Brain microvascular endothelial cell (primary cell): ENCODE measurements at places on chromosomes 4 and X.

DNA sequence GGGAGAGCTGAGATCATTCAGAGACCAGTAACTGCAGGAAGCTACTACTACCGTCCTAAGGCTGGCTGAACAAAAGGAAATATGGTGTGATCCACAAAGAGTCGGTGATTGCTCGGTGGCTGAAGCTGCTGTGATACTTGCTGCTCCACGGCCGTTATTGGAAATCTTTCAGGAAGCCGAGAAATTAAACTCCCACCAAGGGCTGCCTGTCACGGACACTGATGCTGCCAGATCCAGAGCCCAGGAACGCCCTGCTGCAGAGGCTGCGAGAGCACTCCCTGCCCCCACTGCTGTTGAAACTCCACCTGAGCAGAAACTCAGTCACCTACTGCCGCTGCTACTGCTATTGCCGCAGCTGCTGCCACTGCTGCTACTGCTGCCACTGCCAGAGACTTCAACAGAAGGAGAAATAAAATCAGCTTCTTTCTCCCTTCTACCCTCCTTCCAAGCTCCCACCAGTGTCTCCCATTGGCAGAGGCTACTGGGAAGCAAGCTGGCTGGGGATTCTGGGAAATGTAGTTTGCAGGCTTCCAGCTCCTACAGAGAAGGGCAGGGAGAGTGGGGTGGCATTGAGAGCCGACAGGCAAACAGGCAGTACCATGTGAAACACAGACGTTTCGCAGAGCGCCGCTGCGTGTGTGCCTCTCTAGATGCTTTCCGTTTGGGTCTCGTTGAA is 126.0 kb upstream of the ENPP6 start:
- DNase-seq: peak; percentile 75

GRCh38 chr4:184265546-184266351 is 48.1 kb upstream of the ENPP6 start:
- DNase-seq: peak; percentile 68

GRCh38 chr4:120517966-120518365 is 404.6 kb downstream of the PRDM5 start:
- DNase-seq: peak; percentile 76

- no peak for DNase-seq
These were observed 72.8 kb downstream of the SMIM20 start for GRCh38 chr4:25986807-25987206.

DNA sequence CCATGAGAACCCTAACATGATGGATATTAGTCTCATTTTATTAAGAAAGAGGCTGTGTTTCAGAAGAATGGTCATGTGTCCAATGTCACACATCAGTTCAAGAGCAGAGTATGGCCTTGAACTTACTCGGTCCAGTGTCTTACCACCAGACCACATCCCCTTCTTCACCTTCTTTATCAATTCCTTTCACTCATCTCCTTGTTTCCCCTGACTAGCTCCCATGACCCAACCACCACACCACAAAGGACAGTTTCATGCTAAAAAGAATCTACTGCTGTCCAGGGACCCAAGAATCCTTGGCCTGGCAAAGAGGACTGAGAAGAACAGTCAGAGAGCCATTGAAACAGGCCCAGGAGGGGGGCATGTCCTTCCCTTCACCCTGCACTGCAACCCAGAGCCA is 33.6 kb upstream of the MSN start:
- DNase-seq: no peak

DNA sequence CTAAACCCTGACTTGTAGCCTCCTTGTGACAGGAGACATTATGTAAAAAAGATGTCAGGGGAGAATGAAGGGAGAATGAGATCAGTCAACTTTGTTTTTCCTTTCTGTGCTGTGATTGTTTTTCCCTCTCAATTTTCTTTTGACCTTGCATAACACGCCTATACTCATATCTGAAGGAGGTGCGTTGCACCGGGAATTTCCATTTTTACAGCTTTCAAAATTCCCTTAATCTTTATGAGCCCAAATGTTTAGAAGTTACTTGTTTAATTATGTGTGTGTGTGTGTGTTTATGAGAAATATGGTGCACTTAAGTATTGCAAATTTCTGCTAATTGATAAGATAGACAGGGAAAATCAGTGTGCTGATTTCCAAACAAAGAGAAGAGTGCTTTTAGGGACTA is 21.6 kb downstream of the SYNPO2 start:
- DNase-seq: no peak

DNA sequence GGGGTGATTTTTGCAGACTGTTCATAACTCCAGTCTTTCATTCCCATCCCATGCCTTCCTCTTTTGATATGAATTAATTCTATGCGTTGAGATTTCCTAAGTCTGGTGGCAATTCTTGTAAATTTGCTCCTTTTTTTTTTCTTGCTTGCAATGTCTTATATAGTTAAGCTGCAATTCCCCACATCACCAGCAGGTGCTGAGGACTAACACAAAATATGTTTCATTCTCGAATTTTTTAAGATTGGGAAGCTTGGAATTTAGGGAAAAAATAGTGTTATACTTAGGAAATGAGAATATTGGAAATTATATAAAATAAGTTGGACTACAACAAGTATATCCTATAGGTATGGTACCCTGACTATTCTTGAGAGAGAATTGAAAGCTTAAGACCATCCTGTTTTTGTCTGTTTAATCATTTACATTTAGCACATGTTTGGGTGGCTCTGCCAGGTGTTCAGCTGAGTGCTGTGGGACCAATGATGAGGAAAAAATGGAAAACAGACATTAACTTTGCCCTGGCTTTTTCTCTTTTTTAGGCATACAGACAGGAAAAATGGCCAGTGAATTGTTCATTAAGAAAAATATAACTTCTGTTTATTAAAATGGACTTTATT is 30.2 kb downstream of the AFF2 start:
- DNase-seq: peak; percentile 18

- DNase-seq: no peak
These were observed 21.9 kb downstream of the PLS3 start for GRCh38 chrX:115582616-115583495.

- no peak for DNase-seq
These were observed 135.4 kb upstream of the NKX1-1 start for GRCh38 chr4:1541449-1542225.

DNA sequence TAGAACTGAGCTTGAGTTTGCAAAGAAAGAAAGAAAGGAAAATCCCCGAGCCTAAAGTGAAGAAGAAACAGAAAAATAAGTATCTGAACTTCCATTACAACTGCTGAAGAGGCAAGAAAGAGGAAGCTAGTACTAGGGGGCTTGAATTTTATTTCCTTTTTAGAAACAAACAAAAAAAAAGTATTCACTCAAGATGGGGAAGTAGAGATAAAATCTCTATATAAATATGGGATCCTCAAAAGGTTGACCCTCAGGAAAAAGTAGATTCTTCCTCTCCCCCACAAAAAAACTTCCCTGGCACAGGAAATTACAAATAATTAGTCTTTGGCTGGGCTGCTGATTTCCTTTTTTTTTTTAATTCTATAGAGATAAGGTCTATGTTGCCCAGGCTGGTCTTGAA is 16.0 kb downstream of the LRBA start:
- no peak for DNase-seq

DNA sequence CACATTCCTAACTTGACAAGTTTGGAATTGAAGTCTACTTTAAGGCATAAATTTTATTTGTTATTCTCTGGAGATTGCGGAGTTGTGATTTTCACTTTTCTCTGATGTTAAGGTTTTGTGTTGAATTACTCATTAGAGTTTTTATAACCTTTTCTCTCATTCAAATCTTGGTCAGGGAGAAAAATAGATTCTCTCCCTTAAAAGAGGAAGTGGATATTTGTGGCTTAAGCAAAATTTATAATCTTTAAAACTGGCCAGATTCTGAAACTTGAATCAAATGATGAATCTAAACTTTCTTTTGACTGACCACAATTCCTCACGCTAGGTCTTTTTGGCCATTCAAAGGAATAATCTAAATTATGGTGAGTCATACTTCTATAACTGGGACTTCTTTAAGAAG is 361.4 kb downstream of the TEX13C start:
- no peak for DNase-seq

DNA sequence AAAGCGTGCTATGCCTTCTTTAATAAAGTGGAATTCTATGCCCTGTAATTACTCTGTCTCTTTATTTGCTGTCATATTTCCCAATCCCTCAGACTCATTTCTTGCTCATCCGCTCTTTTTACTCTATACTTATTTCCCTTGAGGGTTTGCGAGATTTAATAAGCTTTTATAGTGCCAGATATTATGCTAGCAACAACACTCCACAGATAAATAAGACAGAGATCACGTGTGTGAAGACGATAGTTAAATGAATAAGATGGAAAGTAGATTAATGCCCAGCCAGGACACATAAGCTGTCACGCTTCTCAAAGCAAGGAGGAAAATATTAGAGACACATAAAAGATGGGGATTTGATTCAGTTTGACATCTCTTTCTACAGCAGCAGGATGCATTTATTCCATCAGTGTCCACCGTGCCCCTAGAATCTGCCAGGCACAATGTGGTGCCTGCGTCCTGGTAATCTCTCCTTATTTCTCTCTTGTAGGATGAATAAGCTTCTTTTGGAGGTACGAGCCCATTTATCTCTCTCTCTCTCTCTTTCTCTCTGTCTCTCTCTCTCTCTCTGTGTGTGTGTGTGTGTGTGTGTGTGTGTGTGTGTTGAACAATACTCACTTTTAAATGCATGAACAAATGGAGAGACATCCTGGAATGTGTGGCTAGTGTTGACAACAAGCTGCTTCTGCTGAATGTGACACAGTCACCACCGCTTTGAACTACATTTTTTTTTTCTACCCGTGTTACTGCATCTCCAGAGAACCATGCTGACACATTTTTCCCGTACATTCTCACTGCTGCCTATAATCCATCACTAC is 48.2 kb downstream of the TMEM156 start:
- no peak for DNase-seq

- DNase-seq: no peak
These were observed 59.1 kb upstream of the USP9X start for GRCh38 chrX:41025926-41026701.

DNA sequence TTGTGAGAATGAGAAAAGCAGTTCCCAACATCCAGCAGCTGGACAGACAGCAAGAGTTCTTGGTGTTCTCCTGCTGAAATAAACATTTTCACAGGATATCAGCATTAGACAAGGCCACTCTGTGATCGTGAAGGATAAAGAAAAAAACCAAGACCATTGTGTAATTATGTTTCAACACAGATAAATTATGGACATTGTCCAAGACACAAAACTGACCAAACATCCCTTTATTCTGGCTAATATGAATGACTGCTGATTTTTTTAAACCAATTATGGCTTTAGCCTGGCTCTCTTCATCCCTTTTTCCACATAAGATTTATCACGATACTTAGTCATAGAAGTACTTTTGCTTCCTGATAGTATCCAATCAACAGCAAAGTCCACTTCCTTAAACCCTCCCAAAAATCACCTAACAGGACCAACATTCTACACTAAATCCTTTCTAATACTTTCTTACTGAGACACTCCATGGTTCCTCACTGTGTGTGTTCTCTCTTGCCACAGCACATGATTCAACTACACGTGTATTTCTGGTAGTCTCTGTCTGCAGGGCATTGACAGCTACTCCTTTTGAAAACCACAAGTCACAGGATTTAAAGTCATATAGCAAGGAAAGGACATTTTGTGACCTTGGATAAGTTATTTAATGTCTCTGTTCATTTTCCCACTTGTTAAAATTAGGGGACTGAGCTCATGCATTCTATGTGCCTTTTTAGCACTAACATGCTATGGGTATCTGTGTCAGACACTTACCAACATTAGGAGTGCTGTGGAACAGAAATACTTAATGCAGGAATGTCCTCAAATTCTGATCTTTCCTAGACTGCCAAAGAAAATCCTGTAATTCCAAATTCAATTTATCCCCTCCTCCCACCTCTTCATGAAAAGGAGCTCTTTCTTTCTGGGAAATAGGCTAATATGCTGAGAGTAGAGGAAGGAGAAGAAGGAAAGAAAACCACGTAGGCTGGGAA is 137.2 kb upstream of the PGRMC2 start:
- no peak for DNase-seq

DNA sequence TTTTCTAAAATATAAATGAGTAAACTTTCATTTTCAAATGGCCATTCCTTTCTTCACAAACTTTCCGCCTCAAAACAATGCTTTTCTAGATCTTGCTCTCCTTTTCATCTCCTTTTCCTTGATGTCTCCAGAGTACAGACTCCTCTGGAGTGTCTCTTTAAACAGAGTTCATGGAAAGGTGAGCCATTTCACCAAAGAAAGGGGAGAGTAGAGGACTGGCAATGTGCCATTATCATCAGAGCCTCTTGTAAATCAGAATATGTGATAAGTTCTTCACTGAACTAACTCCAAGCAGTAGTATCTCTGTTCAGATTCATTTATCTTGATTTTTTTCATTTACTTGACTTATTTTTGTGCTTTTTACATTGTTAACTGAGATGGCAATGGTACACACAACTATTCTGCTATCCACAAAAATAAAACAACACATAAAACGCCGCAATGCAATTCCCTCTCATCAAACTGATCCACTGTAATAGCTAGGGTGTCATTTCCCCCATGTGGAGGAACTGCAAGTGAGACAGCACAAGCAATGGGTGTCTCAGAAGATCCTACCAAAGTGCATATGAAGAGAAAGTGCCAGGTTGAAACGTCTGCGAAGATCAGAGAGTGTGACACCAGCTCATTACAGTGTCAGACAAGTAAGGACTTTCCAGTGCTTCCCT is 125.4 kb downstream of the RASL11B start:
- peak; percentile 66 for DNase-seq

DNA sequence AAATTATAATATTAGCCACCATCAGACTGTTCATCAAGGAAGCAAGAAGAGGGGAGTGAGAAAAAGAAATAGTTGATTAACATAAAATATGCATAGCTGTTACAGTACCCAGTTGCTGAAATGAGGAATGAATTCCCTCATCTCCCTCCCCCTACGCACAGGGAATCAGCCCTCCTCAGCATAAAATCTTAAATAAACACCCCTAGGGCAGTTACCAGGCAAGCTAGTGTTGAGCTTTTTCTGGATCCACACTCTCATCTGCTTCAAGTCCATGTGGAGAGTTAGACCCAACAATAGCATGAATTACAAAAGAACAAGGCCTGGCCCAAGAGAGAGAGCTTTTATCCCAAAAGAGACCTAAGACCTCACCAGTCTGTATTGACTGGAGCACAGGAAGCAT is 19.0 kb upstream of the SYTL4 start:
- no peak for DNase-seq

DNA sequence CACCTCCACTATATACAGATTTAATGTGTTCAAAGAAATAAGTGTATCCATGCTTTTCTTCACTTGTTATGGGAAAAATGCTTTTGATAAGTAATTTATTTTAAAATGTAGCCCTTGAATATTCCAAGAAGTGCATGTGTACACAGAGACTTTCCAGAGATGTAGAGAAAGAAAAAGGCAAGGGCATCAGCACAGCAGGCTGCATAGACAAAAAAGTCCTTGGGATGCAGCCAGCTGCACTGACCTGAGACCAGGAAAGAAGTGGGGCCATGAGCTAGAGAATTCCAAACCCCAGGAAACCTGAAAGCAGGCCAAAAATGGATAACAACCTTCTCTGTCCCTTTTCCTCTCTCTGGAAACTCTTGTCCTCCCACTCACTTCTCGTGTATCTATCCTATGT is 51.6 kb upstream of the PRDM8 start:
- DNase-seq: no peak

- DNase-seq: no peak
These were observed 599.7 kb upstream of the TENM3 start for GRCh38 chr4:181643466-181643865.

- DNase-seq: no peak
These were observed 52.8 kb upstream of the PSAPL1 start for GRCh38 chr4:7487502-7487901.
